NCI-H1436 treated with DMSO at 0.1 percent for 48 hours (cell line): ENCODE measurements at places on chromosomes 7 and 10.

- DNase-seq, result no peak
Measured at GRCh38 chr7:90692396-90692795, 96.3 kb downstream of the CDK14 start.

DNA sequence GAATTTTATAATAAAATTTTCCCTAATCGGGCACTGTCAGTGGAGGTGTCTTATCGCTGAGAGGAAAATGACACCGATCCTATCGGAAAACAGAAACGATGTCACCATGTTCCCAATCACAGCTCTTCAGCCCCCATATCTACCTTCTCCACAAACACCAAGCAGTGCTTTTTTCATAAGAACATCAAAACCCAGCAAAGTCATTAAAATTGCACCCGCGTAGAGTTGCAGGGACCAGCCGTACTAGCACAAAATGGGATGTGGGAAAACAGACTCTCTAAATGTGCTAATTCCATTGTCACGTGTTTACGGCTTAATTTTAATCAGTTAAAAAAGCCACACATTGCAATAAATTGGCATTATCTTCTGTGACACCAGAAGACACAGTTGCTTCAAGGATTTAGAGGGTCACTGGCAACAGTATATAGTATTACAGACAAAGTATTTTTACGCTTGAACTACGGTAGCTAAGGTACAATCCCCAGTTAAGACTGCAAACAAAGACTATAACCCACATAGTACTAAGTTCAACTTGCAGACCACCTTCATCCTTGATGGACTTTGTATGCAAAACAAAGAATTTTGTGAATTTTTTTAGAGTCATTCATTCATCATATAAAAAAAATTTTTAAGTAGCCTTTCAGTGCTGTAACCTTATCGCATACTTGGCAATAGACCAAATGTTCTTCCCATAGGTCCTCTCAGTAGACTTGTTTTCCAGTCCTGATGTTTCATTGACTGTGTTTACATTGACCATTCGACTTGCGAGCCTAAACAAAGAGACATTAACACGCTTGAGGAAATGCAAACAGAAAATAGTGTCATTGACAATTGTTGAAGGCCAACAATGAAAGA lies 116.0 kb downstream of the VTI1A start:
- DNase-seq, result no peak

GRCh38 chr7:7212612-7213011 lies 30.3 kb downstream of the C1GALT1 start:
- DNase-seq, result no peak

DNA sequence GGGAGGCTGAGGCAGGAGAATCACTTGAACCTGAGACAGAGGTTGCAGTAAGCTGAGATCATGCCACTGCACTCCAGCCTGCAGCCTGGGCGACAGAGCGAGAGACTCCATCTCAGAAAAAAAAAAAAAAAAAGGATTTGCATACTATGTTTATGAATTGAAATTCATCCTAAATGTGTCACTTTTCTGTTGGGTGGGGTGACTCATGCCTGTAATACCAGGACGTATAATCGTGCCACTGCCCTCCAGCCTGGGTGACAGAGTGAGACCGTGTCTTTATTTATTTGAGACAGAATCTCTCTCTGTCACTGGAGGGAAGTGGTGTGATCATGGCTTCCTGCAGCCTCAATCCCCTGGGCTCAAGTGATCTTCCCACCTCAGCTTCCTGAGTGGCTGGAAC lies 5.8 kb downstream of the ZNF212 start:
- DNase-seq, result no peak

DNA sequence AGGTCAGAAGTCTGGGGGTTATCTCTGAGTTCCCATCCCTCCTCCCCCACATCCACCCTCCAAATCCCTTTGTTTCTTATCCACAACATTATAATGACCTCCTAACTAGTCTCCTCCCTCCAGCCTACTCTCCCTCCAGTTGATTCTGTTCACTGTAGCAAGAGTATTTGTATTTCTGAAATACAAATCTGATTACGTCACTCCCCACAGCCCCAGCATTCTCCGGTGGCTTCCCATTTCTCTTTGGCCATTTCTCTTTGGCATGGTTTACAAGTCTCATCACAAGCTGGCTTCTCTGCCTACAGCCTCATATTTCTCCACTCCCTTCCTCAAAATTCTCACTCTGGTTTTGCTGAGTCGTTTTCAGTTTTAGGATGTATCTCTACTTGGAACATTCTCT lies 24.6 kb upstream of the MRPS33 start:
- DNase-seq, result no peak

DNA sequence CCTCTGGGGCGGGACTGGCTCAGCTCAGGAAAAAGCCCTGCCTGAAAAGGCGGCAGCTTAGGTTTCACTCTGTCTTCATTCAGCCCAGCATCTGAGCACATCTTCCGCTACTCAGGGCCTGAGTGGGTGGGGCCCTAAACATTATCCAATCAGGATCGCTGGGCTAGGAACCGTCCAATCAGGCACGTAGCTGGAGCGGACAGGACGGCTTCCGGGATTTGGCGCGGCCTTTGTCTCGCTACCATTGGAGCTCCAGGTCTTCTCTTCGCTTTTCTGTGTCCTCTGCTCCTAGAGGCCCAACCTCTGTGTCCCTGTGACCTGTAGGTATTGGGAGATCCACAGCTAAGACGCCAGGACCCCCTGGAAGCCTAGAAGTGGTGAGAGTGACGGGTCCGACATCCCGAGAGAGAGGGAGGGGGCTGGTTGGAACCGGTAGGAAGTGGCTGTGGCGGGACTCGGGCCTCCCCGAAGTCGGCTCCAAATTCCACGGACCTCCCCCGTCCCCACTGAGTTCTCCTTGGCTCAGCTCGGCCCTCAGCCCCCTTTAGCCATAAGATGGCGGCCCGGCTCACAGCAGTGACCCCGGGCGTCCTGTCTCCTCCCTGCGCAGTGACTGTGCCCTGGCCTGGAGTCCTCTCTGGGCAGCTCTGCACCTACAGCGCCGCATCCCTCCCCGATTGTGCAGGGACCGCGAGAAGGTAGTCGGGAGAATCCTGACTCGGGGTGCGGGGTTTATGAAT lies 99.1 kb downstream of the ZNF680 start:
- peak; percentile 77 for DNase-seq

DNA sequence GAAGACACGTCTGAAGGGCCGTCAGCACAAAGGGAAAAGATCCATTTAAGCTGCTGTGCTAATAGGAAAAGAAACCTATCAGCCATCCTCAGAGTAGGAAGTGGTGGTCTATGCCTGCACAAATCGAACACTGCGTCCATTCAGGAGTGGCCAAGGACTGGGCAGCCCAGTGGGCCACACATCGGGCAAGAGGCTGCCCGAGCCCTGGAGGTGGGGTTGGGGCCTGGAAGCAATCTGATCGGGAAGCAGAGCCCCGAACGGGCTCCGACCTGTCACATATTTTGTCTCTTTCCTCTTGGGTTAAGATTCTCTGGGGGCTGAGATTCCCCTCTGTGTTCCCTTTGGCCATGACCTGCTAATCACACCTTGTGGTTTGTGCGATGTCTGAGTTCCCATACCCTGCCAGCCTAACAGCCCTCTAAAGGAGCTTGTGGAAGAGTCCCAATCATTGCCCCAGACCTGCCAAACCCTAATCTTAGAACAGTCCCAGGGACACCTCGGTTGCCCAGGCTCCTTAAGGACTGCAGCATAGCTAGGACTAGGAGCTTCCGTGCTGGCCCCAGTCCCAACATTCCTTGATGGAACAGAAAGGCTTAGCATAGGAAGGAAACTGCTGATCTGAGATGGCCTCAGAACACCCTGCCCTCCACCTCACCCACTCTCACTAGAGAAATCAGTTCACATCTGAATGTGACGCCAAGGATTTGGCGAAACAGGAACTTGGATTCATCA lies 77.9 kb upstream of the SAMD8 start:
- DNase-seq, result no peak

DNA sequence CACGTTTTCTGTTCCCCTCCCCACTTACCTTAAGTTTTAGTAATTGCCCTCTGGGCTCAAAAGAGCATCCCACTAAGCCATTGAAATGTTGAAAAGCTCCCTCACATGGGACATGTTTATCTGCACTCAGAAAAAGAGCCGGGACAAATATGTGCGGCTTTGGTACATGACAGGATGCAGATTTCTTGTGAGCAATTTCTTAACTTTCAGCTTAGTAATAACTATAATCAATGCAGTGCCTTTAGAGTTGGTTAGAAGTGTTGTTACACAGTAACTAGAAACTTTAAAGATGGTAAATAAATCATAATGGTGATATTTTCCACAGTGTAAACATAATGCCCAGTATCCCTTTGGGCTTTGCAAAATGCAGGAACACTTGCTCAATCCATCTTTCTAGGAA lies 89.2 kb downstream of the ZNF365 start:
- DNase-seq, result no peak

DNA sequence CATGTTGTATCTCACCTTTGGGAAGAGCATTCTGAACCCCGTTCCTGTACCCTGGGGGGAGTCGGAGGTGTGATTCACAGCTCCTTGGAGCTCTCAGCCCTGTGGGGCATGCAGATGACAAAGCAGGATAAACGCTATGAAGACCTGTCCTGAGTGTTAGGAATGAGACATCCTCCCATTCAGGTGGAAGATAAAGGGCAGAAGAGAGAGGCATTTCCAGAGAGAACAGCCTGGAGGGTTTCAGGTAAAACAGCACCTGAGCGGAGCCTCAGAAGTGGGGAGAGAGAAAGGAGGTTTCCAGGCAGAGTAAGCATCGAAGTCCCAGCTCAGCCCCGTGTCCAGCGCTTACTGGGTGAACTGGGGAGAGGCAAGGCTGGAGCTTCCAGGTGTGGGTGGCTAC lies 288.9 kb downstream of the KLF6 start:
- DNase-seq, result no peak

DNA sequence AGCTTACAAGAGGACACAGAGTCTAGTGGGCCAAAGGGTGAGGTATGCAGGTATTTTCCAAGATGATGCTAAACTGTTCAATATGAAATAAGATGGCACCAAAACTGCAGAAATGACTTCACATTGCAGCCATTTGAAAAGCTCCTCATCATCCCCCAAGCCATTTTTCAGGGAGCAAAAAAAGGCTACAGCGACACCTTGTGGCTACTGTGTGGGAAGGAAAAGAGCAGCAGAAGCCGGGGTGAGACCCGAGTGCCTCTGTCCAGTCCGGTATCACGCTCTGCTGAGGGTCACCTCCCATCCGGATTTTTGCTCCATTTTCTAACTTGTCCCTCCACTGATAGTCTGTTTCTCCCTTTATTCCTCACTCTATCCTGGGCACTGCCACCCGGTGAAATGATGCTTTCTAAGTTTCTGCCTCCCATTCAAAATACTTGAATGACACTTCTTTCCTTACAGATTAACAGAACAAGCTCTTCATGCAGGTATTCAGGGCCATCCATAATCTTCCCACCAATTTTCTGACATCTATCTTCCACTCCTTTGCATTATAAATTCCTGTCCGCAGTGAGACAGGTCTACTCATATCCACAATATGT lies 220.2 kb downstream of the DGKI start:
- DNase-seq, result no peak

- DNase-seq, result no peak
Measured at GRCh38 chr10:76299501-76299900, 868.1 kb downstream of the LRMDA start.

- DNase-seq, result no peak
Measured at GRCh38 chr10:71134732-71135211, 77.6 kb upstream of the UNC5B start.

DNA sequence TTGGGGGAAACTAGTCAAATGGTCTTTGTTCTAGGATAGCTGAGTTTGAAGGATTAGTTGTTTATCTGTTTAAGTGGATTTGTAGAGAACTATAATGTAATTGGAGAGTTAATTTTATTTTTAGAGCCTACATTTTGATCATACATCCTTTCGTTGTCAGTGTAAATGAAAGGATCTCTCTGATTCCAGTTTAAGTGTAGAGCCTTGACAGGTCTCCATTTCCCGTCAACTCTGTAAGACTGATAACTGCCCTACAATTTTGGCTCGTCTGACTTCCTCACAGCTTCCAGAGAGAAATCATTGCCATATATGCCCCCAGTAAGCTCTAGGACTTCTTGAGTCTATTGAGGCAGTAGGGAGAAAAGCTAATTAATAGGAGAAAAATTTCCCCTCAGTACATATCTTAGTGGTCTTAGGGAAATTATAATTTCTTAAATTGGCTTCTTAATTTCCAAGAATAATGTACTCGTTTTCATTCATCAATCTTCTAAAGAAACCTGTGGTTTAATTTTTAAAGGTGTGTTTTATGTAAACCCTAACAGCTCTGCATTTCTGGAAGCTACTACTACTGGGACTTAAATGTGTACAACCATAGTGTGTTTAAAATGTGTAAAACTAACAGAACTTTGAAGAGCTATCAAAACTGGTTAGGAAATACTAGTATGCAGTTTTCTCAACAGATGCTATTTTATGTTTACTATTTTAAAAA lies 3.8 kb downstream of the KMT2E start:
- no peak for DNase-seq

- DNase-seq, result no peak
Measured at GRCh38 chr10:70376436-70377378, 5.7 kb downstream of the LRRC20 start.

- no peak for DNase-seq
Measured at GRCh38 chr10:103616705-103617601, 123.4 kb downstream of the NEURL1 start.

DNA sequence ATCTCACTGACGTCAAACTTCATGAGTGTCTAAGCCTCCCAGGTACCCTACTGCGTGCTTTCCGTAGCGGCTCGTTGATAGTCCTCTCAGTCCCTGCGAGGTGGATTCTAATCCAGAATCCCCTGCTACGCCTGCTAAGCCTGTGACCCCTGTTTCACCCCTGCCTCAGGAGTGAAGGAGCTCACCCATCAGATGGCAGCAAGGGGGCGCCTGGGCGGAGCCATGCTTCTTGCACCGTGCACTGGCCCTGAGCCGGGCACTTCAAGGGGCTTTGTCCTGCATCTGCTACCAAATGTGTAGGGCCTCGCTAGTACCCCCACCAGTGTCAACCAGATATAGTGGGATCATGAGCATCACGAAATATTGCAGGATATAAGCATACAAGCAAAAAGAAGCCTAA lies 918 bp upstream of the STRA8 start:
- DNase-seq, result no peak

DNA sequence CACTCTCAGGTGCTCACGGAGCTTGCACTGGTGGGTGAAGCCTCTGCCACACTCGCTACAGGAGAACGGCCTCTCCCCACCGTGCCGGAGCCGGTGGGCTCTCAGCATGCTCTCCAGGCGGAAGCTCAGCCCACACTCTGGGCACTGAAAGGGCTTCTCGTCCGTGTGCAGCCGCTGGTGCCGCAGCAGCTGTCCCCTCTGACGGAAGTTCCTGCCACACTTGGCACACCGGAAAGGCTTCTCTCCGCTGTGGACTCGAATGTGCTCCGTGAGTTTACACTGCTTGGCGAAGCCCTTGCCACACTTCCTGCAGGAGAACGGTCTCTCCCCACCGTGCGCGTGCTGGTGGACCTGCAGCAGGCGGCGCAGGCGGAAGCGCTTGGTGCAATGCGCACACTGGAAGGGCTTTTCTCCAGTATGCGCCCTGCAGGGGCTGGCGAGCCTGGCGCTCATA lies 19.3 kb downstream of the ZNF786 start:
- DNase-seq, result no peak

DNA sequence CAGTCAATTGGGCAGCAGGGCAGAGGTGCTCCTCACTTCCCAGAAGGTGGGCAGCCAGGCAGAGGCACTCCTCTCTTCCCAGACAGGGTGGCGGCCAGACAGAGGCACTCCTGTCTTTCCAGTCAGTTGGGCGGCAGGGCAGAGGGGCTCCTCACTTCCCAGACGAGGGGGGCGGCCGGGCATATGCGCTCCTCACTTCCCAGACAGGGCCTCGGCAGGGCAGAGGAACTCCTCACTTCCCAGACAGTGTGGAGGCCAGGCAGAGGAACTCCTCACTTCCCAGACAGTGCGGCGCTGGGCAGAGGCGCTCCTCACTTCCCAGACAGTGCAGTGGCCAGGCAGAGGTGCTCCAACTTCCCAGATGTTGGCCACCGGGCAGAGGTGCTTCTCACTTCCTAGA lies 33.4 kb upstream of the SEC61G start:
- no peak for DNase-seq
